Epithelial cell of proximal tubule (primary cell): ENCODE measurements at places on chromosomes 5 and 9. TPM values are rescaled to one million over a fixed set of nuclear protein-coding genes. Genes with fewer than 3 reads are reported as not detected.

Gene HACD4
- 2.0 and 3.5 TPM in 2 replicates for total RNA-seq

Gene TPM2
- 265 and 267 TPM in 2 replicates for total RNA-seq

Gene HRH2
- total RNA-seq, result 0.29 and 0.65 TPM in 2 replicates

DNA sequence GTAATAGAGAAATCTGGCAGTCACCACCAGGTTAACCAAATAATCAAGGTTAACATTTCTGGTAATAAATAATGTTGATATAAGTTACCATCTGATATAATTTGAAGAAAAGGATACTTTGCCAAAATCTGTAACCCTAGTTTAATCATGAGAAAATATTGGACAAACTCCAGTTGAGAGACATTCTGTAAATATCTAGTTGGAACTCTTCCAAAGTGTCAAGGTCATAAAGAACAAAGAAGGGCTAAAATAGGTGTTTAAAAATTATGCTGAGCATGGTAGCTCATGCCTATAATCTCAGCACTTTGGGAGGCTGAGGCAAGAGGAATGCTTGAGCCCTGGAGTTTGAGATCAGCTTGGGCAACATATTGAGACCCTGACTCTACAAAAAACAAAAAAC lies 253.3 kb downstream of the MRPS30 start:
- no peak for DNase-seq

- no peak for DNase-seq
These were observed 48.1 kb downstream of the NSUN2 start for GRCh38 chr5:6584727-6585126.

DNA sequence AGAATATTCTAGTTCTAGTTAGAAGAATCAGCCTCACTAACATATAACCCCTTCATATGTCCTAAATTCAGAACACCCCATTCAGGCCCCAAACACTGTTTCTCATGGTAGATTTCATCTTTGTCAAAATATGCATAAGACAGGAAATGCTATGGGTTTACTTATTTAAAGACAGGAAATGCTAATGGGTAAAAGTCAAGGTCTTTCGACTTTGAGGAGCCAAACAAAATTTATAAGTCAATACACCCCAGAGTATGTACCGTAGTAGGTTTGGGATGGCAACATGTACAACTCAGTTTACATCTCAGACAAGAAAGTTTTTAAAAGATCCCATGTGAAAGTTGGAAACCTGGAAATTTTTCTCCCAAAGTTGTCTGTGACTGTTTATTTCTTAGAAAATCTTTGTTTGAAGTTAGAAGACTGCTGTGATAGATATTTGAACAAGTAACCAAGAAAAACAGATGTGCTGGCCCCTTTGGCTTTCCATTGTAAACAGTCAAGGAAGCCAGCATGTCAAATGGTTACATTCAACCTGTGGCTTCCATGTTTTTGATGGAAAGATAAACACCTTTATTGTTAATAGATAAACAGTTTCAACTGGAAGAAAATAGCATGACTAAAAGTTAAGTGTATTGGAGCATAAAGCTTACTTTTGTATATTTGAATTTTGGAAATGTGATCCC lies 102.2 kb downstream of the INIP start:
- DNase-seq, result no peak

DNA sequence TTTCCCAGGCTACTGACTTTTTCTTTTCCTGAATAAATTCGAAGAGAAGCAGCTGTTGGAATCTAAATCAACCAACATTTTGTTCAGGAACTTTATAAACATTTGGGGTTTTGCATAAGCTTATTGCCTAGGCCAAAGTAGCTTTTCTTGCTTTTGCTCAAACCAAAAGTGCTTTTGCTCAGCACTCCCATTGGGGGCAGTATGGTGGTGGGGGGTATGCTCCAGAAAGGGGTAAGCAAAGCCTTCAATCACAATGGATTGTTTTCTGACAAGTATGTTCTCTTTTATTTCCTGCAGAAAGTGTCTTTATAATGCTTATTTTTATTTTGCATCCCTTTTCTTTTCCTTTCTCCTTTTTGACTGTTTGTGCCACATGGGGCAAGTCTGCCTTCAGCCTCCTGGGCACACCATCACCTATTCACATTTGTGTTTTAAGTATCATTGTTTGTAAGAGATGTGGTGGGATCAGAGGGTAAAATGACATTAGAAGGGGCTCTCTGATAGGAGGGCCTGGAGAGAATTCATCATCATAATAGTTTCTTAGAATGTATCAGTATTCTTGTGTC lies 86.0 kb downstream of the PRDM6 start:
- DNase-seq, result no peak

DNA sequence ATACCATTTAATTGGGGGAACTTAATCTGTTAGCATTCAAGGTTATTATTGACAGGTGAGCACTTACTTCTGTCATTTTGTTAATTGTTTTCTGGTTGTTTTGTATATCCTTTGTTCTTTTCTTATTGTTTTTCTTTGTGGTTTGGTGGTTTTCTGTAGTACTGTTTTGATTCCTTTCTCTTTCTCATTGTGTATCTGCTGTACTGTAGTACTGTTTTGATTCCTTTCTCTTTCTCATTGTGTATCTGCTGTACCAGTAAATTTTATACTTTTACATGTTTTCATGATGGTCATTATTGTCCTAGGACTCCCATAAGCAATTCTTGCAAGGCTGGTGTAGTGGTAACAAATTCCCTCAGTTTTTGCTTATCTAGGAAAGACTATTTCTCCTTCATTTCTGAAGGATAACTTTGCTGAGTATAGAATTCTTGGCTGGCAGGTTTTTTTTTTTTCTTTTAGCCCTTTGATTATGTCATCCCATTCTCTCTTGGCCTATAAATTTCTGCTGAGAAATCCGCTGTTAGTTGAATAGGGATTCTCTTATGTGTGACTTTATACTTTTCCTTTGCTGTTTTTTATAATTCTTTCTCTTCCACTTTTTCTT lies 24.1 kb upstream of the CACNA1B start:
- no peak for DNase-seq

GRCh38 chr9:104826911-104827310 lies 63.0 kb downstream of the NIPSNAP3B start:
- no peak for DNase-seq
